ENCODE measurements at places on chromosomes 11 and 22. TPM values are rescaled to one million over a fixed set of nuclear protein-coding genes. Genes with fewer than 3 reads are reported as not detected.

GRCh38 chr11:26201411-26201810, 130.5 kb upstream of the ANO3 start:
- H3K27ac ChIP-seq: no peak overlapping the region
- H3K4me1 ChIP-seq: no peaks in the 10 kb centered on the region
- H3K27me3 ChIP-seq: no peaks in the 10 kb centered on the region
- H3K4me3 ChIP-seq: no peak overlapping the region

The ABCG4 gene
- not detected for total RNA-seq

- no peak overlapping the region for H3K4me3 ChIP-seq
- no peak for DNase-seq
- H3K27ac ChIP-seq: no peak overlapping the region
- no peaks in the 10 kb centered on the region for H3K36me3 ChIP-seq
- no peaks in the 10 kb centered on the region for H3K4me1 ChIP-seq
These were observed 9.0 kb upstream of the MICAL3 start for GRCh38 chr22:18033204-18033998.

- no peaks in the 10 kb centered on the region for H3K4me1 ChIP-seq
- H3K36me3 ChIP-seq: no peaks in the 10 kb centered on the region
- no peak overlapping the region for H3K4me3 ChIP-seq
- H3K27me3 ChIP-seq: peaks cover 20% of the 10 kb centered on the region
- DNase-seq: no peak
- H3K27ac ChIP-seq: no peak overlapping the region
These were observed 43.8 kb downstream of the INSC start for GRCh38 chr11:15158351-15159015.

DNA sequence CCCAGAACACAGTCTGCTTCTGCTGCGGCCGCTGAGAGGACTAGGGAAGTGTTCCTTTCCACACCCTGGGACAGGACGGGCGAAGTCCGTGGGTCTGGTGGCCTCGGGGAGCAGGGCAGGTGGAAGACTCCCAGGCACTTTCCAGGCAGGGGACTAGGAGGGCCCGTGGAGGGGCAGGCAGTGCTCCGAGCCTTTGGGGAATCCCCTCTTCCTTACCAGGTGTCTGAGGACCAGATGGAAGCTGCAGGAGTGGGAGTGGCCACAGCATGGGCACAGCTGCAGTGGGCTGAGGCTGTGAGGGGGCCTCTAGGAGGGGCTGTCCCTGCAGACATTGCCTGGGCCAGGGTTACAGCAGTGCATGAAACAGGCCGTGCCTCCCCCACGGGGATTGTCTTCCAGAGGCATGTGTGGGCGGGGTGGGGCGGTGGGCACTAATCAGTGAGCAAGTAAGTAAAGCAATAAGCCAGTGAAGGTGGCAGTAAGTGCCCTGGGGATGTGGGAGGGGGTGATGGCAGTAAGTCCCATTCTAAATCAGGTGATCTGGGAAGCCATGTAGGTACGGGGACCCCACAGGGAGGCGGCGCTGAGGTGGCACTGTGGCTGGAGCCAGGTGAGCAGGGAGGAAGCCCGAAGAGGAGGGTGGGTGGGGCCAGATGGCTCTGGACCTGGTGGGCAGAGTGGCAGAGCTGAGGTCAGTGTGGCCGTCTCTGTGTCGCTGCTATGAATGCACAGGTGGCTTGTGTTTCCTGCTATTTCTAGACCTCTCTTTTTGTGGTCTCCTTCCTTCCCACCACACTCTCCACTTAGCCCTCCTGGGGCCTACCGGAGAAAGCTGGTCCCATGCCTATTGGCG, 66.4 kb downstream of the CTTN start:
- H3K4me1 ChIP-seq: peaks cover 2% of the 10 kb centered on the region
- no peak overlapping the region for H3K27ac ChIP-seq
- H3K36me3 ChIP-seq: no peaks in the 10 kb centered on the region

GRCh38 chr11:45816614-45817013, 11.7 kb downstream of the SLC35C1 start:
- H3K4me1 ChIP-seq: no peaks in the 10 kb centered on the region
- H3K27ac ChIP-seq: no peak overlapping the region
- H3K36me3 ChIP-seq: no peaks in the 10 kb centered on the region

DNA sequence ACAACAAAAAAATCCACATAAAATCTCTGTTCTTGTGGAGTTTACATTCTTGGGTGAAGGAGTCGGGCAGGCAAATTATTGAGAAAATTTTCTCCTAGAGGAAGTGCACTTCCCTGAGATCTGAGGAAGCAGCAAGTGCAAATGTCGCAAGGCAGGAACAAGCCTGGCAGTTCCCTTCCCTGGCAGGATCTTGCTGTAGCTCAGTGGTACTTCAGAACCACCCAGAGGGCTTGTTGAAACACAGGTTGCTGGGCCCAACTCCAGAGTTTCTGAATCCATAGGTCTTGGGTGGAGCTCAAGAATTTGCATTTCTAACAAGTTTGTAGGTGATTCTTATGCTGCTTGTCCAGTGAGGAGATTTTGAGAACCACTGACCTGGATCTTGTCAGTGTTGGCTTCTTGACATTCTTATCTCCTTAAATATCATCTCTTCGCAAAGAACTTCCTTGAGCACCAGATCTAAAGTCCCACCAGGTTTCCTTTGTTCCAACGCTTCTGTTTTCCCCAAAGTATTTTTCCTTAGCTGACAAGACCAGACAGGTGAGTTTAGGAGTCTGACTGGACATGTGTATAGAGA, 9.6 kb downstream of the QSER1 start:
- H3K4me1 ChIP-seq: peaks cover 31% of the 10 kb centered on the region
- no peak for DNase-seq
- no peak overlapping the region for H3K4me3 ChIP-seq
- H3K36me3 ChIP-seq: no peaks in the 10 kb centered on the region
- no peak overlapping the region for H3K27ac ChIP-seq
- H3K27me3 ChIP-seq: no peaks in the 10 kb centered on the region

- H3K27ac ChIP-seq: no peak overlapping the region
- no peaks in the 10 kb centered on the region for H3K36me3 ChIP-seq
- H3K27me3 ChIP-seq: peaks cover 39% of the 10 kb centered on the region
- no peak overlapping the region for H3K4me3 ChIP-seq
These were observed 9.5 kb upstream of the DKK3 start for GRCh38 chr11:12017865-12018453.

DNA sequence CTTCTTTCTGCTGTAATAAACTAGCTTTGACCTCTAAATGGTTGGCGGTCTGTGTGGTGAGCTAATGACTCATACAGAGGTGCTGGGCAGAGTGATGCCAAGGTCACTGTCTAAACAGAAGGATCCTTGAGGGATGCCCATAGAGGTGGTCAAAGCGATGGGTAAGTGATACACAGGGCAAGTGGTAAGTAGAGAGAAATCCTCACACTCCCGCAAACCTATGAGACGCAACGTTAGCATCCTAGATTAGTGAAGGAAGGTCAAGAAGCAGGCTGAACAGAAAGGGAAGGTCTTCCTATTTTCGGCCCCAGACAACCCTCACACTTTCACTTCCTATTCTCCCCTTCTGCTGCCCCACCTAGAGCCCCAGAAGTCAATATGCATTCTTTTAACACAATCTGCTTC, 65.6 kb upstream of the SESN3 start:
- H3K27me3 ChIP-seq: peaks cover 2% of the 10 kb centered on the region
- no peak overlapping the region for H3K4me3 ChIP-seq
- DNase-seq: no peak
- no peaks in the 10 kb centered on the region for H3K36me3 ChIP-seq
- H3K4me1 ChIP-seq: no peaks in the 10 kb centered on the region

DNA sequence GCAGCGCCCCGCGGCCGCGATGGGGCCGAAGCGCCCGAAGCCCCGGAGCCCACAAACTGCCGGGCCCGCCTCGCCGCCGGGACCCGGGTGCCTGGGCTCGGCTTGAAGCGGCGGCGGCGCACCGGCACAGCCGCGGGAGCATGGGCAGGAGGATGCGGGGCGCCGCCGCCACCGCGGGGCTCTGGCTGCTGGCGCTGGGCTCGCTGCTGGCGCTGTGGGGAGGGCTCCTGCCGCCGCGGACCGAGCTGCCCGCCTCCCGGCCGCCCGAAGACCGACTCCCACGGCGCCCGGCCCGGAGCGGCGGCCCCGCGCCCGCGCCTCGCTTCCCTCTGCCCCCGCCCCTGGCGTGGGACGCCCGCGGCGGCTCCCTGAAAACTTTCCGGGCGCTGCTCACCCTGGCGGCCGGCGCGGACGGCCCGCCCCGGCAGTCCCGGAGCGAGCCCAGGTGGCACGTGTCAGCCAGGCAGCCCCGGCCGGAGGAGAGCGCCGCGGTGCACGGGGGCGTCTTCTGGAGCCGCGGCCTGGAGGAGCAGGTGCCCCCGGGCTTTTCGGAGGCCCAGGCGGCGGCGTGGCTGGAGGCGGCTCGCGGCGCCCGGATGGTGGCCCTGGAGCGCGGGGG, 346 bp downstream of the FJX1 start:
- no peak for DNase-seq
- H3K27me3 ChIP-seq: peaks cover 40% of the 10 kb centered on the region
- H3K4me3 ChIP-seq: no peak overlapping the region
- peaks cover 4% of the 10 kb centered on the region for H3K4me1 ChIP-seq
- H3K27ac ChIP-seq: no peak overlapping the region
